NCI-H748 treated with DMSO at 0.1 percent for 48 hours (cell line): ENCODE measurements at places on chromosomes 5 and 9.

DNA sequence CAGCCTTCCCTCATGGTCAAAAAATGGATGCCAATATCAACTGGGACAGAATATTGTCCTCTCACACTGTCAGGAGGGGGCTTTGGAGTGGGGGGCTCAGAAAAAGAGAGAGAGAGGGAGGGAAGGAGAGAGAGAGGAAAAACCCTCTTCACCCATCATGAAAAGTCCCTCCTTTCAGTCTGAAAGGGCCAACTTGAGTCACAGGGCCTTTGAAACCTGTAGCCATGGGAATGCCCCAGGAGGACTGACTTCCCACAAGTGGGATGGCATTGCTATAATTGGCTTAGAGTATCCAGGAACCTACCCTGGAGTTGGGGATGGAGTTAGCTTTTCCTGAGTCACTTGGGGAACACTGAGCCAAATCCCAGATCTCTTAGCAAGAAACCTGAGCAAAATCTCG lies 41.2 kb downstream of the DNAJC21 start:
- no peak for DNase-seq

GRCh38 chr5:133947431-133947841 lies 21.0 kb downstream of the C5orf15 start:
- DNase-seq: no peak

- no peak for DNase-seq
Observed at GRCh38 chr5:173020643-173021042, 35.5 kb upstream of the CREBRF start.

DNA sequence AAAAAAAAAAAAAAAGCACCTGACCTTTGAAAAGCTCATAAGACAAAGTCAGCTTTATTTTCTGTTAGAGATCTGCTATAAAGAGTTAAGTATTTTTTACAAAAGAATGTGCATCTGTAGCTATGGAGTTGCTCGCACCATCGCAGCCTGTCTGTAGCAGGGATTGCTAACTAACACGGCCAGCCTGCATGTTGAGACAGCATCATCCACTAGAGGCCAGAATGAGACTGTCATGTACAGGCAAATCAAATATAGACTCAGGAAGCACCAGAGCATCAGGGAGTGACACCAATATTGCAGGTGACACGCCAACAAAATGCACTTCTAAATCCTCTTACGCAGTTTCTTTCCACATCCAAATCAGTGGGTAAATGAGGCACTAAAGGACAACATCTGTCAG lies 136.3 kb upstream of the RASEF start:
- DNase-seq: peak; percentile 34

GRCh38 chr5:39721394-39721793 lies 296.6 kb upstream of the DAB2 start:
- DNase-seq: no peak

DNA sequence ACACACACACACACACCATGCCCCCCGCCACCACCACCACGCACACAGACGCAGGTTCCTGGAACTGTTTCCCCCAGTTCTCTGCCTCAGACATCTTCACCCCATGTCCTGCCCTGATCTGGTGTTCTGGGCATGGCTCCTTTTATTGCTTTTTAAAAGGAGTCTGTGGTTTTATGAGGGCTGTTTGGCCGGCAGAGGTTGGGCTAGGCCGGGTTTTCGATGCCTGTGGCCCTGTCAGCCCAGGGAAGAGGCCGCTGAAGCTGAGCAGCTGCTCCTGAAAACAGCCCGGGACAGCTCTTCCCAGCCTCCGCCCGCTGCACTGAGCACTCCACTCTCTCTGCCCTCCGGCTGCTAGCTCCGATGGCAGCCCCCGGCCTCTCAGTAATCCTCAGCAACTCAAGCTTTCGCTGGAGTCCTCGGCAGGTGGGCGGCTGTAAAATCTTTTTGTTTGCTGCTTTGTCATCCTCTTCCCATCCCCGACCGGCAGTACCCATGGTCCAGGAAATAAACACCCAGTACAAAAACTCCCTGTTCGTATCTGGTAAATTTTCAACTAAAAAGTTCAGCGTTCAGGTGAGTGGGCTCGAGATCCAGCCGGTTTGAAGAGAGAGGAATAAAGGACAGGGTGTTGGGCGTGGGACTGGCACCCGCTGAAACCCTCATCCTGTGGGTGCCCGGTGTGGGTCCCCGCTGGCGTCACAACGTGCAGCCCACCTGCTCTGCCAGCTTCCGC lies 103.0 kb upstream of the ERCC6L2 start:
- DNase-seq: no peak

GRCh38 chr5:103458497-103459040 lies 104.0 kb downstream of the NUDT12 start:
- DNase-seq: no peak

DNA sequence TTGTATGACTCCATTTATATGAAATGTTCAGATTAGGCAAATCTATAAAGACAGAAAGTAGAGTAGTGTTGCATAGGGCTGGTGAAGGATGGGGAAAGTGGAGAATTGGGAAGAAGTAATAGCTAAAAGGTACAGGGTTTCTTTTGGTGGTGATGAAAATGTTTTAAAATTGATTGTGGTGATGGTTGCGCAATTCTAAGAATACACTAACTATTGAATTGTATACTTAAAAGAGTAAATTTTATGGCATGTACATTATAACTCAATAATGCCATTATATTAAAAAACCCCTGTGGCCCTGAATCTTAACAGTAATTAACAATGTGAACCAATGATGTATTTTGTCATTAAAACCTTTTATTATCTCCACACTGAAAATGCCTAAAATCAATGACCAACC lies 20.4 kb upstream of the DMAC1 start:
- DNase-seq: no peak

- no peak for DNase-seq
Observed at GRCh38 chr5:157222506-157223230, 42.0 kb downstream of the ITK start.

DNA sequence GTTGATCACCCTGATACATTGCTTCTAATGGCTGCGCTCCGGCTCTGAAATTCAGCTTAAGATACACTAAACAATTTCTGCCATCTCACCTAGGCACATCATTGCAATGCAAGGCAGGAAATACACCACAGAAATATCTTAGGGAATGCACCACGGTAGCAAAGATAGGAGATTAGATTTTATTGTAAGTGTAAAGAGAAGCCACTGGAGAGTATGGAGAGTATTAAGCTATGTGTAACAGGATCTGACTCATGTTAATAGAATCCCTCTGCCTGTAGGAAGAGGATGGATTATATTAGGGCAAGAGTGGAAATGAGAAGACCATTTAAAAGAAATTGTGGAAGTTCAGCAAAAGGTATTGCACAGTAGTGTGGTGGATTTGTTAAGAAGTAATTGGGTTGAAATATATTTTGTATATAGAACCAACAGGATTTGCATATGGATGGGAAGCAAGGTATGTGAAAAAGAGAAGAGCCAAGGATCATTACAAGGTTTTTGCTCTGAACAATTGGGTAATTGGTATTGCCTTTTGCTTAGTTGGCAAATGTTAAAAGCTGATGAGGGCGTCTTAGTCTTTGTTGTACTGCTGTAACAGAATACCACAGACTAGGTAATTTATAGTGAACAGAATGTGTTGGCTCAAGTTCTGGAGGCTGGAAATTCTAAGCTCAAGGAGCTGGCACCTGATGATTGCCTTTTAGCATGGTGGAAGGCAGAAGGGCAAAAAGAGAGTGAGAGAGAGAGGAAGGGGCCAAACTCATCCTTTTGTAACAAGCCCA lies 636.1 kb downstream of the PSAT1 start:
- DNase-seq: no peak

DNA sequence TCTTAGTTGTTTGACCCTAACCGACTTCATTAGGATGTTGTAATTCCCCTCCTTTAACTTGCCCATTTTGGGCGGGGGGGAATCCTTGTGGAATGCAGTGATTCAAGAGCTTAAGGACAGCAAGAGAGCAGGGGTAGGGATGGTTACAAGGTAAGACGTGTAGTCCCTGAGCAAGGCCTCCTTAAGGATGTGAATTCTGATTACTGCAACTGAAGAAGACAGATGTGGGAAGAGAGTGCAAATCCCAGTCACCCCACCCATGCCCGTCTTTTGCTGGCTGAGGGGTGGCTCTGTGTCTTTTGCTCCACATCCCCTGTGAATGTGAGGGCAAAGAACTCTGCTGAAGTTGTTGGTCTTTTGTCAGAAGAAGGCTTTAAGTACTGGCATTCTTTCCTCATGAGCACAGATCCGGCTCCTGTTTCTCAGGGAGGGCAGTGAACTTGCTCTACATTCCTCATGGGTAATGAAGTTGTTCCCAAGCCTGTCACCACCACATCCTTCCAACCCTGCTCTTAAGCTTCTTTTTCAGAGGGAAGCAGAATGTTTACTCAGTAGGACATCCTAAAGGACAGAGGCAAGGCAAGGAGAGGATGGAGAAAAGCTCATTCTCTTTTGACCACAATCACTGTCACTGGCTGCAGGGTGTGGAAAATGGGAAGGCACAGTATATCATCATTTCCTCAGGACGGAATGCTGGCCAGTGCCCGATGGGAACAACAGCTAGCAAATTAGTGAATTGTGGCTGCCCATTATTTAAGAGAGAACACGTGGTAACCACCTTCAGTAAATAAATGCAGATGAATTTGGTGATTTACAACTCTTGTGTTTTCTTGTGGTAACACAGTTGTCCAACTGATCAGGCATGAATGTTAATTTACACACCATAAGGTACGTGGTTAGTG lies 61.5 kb downstream of the RAI14 start:
- no peak for DNase-seq

DNA sequence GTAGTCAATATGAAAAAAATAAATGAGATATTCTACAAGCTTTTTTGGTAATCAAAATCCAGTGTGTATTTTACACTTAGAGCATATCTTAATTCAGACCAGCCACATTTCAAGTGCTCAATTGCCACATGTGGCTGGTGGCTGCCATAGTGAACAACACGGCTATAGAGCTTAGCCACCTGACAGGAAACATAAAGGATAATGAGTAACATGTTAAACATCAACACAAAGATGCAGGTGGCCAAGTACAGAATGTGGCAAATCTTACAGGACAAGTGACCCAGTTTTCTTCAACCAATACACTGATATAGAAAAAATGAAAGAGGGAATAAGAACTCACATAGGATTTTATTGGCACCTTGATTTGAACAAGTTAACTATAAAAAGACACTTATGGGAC lies 61.4 kb downstream of the KIF24 start:
- DNase-seq: no peak

DNA sequence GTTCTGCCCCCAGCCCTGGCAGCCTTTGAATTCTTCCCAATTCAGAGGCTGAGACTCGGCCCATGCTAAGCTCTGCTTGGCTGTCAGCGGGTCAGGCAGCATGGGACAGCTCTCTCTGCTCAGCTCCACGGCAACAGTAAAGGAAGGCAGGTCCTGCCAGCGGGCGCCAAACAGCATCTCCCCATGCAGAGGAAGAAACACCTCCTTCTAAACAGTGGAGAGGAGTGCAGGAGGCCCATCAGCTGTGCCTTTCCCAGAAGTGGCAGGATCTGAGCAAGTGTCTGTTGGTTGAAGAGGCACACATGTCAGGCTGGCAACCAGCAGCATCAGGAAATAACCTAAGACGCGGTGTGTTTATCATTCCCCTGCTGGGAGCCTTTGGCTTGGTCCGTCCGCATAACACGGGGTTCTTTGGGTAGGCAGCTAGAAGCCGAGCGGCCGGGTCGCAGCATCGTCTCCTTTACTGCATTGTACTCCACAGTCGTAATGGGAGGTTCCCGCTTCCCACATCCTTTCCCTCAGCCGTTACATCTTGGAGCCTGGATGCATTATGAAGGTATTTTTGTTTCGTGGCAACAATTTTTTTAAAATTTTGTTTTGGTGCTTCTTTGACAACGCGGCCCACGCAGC lies 42.7 kb upstream of the NCS1 start:
- DNase-seq: no peak

GRCh38 chr9:79809931-79810330 lies 238.2 kb downstream of the TLE4 start:
- DNase-seq: no peak

DNA sequence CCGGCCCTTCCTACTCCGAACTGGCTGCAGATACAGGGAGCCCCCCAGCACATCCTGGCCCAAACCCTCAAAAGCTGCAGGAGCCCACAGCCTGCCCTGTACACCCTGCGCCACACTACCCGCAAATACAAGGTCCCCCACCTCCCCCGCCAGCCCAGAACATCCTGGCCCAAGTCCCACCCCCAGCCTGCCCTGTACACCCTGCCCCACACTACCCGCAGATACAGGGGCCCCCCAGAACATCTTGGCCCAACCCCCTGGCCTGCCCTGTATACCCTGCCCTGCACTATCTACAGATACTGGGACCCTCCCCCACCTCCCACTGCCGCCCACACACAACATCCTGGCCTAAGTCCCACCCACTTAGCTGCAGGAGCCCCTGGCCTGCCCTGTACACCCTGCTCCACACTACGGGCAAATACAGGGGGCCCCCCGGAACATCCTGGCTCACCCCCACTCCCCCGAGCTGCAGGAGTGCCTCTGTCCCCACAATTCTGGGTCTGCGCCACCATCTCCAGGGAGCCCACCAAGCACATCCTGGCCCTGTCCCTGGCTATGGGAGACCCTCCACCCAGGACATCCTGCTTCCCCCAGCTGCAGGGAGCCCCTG lies 8.3 kb downstream of the LPCAT1 start:
- no peak for DNase-seq
